Amygdala (tissue), 56 donors: ENCODE measurements at places on chromosomes 7 and 10.

DNA sequence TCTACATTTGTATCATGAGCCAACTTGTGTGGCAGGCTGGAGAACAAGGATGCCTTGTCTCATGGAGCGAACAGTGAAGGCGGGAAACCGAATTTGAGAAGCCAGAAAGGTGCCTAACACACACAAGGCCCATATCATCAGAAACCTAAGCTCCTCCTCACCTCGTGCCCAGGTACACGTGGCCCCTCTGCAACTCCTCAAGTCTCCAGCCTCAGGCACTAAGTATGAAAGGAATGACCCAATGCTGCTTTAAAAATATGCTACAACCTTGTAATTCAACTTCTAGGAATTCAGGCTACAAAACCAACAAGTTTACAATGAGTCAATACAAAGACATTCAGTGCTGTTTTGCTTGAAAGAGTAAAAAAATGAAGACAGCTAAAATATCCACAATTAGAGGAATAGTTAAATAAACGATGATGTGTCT is 95.7 kb downstream of the CDK6 start:
- DNase-seq, result no peak

- no peak for DNase-seq
Observed at GRCh38 chr7:33666531-33666930, 238.8 kb upstream of the BMPER start.

DNA sequence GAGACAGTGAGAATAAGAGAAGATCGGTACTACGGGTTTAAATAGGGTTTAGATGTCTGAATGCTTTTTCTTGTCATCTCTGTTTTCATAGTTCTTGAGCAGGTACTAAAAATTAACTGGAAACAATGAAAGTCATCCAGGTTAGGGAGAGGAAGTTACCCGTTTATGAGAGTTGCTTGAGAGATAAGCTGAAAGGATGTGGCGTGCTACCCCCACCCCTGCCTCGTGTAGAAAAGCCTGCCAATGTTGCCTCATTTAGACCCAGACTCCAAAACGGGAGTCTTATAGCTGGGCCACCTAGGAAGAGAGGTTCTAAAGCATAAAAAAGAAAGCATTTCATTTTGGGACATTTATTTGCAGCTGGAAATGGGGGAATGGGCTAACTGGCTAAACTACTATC is 10.2 kb downstream of the AKR1C4 start:
- no peak for DNase-seq

DNA sequence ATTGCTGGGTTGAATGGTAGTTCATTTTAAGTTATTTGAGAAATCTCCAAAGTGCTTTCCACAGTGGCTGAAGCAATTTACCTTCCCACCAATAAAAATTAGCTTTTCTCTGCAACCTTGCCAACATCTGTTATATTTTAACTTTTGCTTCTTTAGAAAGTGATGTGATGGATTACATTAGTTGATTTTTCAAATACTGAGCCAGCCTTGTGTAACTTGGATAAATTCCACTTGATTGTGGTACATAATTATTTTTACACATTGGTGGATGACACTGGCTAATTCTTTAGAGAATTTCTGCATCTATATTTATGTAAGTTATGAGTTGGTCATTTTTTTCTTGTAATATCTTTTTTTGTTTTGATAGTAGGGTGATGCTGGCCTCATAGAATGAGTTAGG is 634.1 kb downstream of the GALNT17 start:
- DNase-seq, result no peak

GRCh38 chr10:126738001-126738400 is 67.5 kb upstream of the C10orf90 start:
- DNase-seq, result no peak

GRCh38 chr7:122269241-122269640 is 35.3 kb downstream of the FEZF1 start:
- no peak for DNase-seq

DNA sequence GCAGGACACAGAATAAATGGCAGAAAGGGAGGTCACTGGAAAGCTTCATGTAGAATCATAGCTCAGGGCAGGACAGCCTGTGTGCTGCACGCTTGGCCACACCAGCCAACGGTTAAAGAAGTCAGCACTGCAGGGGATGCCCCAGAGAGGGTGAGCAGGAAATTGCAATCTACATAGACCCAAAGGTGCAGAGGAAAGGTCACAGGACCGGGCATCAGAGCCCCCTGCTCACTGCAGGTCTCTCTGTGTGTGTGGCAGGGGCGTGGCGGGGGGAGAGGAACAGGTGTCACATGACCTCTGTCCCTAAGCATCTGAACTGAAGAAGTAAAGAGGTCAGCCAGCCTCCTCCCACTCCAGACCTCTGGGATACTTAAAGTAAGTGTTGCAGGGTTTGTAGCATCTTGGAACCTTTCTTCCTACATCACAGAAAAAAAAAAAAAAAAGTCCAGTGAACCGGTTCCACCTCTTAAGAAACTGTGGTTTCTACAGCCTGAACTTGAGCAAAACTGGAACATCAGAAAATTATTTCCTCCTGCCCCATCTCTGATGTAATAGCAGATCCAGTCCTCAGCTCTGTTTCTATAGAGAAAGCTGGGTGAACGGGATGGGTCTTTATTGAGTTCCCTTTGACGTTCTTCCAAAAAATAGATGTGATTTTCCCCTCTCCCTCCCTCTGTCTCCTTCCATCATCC is 64.3 kb downstream of the RGS10 start:
- no peak for DNase-seq

- no peak for DNase-seq
Observed at GRCh38 chr7:50771120-50772002, 11.3 kb downstream of the GRB10 start.

DNA sequence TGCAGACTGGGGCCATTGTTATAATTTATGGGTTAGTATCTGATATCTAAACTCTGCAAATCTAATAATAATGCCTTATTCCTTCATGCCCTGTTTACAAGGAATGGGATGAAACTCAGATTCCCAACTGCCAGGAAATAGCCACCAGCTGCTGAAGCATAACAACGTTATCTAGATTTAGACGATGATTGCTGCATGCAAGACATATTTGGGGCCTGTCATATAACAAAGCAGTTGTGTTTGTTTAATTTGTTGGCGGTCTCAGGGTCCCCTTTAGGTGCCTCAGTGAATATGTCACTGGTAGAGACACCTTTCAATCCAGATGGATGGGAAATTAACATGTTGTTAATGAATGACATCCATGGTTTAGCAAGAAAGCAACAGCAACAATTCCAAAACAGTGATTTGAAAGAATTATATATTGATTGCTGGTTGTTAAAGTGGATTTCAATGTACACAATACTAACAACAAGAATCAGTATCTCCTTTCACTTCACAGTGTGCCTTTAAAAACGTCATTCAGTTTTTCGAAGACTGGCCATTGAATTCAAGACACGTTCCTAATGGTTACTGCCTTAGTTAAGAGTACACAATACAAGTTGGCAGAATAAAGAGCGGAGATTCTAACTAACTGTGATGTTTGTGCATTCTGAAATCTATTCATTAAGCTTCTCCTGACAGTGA is 860.6 kb upstream of the CELF2 start:
- DNase-seq, result no peak

DNA sequence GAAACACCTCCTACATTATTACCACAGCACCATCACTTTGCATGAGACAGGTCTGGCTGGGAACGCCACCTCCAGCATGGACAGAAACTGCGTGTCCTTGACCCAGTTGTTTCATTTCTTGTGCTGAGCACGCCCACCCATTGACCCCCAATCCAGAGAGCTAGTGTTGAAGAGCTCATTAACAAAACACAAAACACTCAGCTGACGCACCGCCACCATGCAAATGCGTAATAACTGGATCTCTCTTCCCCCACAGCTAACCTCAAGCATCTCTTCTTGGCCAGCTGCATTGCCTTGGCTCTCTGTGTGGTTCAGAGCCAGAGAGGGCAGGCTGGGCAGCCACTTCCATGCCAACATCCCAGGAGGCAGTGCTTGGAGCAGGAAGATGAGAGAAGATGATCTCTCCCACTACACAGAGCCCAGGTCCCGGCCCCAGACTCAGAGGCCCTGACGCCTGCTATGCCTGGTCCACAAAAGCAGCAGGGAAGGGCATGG is 173.5 kb downstream of the PLXNA4 start:
- DNase-seq, result no peak

GRCh38 chr10:7477538-7478334 is 66.9 kb upstream of the SFMBT2 start:
- no peak for DNase-seq

DNA sequence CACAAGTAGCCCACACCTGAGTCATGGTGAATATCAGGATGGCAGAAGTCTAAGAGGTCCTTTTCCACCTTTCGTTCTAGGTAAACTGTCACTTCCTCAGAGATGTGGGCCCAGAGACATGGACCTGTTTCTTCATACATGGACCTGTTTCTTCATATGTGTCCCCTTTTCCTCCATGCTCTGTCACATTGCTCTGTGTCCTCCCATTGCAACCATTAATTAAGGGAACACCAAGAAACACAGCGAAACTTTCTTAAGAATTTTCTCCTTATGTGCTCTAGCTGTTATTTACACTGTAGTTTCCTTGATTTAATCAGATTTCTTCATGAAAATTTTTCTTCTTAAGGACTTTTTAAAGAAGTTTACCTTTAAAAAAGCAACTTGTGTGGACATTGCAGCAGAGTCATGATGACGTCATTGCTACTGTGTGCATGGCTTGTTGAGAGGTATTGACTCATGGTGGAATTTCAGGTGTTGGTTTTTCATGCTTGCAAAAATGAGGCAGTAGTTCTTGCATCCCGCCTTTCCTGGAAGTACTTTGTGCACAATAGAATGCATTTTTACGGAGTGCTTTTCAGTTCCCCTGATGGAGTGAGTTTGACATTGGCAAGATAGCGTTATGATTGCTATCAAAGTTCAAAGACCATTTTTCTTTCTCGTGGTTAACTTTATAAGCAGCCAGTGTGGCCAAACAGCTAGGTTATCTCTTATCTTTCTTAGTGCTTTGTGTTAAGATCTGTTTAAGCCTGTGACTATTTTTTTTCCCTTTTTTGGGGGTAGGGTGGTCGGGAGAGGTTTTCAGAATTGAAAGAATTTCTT is 37.7 kb downstream of the CFAP58 start:
- DNase-seq, result no peak

GRCh38 chr7:145978769-145979168 is 137.8 kb upstream of the CNTNAP2 start:
- no peak for DNase-seq
